ENCODE measurements at places on chromosomes 12 and 14.

DNA sequence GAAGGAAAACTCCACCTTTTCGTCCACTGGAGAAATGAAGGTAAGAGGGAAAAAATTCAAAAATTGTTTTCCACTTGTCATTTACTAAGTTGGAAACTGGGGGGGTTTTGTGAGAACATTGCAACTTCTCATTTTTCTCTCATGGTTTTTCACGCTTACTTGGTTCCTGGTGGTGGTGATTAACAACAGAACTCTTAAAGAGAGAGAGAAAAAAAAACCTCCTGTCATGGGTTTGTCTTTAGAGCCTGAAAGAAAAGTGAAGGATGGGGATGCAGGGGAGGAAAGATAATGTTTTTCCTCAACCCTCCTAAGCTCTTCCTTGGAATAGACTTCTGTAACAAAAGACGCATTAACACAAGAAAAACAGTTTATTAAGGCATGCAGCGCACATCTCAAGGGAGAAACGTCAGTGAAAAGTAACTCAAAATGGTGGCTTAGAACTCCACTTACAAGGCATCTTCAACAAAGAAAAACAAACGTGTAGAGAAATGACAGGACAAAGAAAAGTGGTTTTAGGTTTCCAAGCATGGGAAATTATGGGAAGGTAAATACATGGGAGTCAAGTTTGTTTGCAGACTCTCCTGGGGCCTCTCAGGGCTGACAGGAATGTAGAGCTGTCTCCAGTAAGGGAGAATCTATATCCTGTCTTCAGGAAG, 81.9 kb upstream of the ATF7IP start:
- DNase-seq, result no peak

DNA sequence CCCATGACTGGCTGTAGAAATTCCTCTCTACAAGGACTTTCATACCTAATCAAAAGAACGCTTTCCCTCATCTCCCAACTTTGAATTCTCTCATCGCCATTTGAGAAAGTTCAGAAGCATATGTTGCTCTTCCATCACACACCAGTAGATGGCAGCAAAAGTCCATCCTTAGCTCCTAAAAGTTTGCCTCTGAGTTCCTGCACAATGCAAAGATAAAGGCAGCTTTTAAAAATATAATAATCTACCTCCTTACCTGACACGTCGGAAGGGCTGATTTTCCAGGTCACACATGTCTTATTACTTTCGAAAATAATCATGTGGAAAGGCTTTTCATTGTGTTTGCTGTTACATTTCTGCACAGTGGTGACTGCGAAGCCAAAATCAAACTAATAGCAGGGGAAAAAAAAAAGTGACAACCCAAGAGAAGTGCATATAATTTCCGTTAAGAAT, 456.7 kb upstream of the SEL1L start:
- peak; percentile 52 for DNase-seq

- DNase-seq, result no peak
Observed at GRCh38 chr14:28831126-28831525, 64.5 kb downstream of the FOXG1 start.

- DNase-seq, result no peak
Observed at GRCh38 chr12:104566244-104566993, 109.7 kb downstream of the CHST11 start.

DNA sequence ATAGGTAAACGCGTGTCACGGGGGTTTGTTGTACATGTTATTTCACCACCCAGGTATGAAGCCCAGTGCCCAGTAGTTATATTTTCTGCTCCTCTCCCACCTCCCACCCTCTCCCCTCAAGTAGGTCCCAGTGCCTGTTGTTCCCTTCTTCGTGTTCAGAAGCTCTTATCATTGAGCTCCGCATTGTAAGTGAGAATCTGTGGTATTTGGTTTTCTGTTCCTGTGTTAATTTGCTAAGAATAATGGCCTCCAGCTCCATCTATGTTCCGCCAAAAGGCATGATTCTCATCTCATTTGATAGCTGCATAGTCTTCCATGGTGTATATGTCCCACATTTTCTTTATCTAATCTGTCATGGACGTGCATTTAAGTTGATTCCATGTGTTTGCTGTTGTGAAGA, 6.9 kb upstream of the GPRC5D start:
- no peak for DNase-seq

- no peak for DNase-seq
Observed at GRCh38 chr12:101915841-101916240, 38.5 kb downstream of the DRAM1 start.

DNA sequence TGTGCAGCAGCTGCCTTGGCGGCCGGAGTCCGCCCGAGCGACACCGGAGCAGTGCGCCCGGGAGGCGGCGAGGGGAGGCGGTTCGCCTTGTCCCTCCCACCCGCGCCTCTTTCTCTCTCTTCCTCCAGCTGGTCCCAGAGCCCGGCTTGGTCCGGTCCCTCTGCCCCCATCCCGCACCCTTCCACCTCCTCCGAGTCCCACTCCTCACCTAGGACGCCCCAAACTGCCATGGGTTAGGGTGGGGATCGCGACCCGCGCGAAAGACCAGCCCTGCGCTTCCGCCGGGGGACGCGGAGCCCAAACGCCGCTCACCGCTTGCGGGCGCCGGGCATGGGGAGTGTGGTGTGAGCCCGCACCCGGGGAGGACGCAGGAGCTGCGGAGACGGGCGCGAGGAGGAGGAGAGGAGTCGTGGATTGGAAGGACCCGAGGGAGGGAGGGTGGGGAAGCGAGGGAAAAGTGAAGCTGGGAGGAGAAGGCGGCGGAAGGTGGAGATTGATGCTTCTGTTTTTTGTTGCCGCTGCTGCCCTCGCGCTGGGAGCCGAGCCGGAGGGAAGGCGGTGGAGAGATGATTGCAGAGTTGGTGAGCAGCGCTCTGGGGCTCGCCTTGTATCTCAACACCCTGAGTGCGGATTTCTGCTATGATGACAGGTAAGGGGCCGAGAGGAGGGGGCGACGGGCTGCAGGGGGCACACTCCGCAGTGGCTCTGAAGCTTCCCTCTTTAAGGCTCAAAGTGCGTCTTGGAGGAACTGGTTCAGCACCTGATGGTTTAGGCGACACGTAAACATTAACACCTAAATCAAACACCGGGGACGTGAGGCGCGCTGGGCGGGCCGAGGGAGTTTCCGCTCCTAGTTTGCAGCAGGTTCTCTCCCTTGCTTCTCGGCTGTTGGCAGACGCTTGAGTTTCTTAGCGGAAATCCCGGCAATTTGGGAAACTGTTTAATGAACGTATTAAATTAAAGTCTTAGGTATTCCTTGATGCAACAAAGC, 610 bp downstream of the TMTC2 start:
- DNase-seq, result no peak

- peak; percentile 21 for DNase-seq
Observed at GRCh38 chr14:61513986-61514830, 181.1 kb upstream of the HIF1A start.

- DNase-seq, result no peak
Observed at GRCh38 chr12:43106355-43106754, 445.6 kb downstream of the ADAMTS20 start.

DNA sequence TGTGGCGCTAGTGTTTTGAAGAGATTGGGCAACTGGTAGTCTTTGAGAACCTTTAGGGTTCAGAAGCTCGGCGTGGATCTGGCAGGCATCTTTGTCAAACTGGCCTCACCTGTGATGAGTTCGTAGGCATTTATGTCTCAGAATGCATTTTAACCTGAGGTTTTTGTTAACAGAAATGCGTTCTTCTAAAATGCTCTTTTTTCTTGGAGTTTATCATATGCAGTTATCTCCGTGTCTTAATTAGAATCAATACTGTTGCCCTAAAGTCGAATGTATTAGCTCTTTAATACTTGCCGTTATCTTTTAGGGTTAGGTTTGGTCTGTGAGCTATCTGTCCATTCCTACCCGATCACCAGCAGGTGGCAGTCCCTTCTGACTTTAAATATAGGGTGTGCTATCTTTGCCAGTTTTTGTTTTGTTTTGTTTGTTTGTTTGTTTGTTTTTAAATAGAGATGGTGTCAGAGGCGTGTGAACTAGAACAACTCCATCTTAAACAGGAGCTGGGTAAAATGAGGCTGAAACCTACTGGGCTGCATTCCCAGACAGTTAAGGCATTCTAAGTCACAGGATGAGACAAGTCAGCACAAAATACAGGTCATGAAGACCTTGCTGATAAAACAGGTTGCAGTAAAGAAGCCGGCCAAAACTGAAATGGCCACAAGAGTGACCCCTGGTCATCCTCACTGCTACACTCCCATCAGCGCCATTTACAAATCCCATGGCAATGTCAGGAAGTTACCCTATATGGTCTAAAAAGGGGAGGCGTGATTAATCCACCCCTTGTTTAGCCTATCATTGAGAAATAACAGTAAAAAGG, 1.4 kb downstream of the ATF1 start:
- DNase-seq, result peak; percentile 61

GRCh38 chr12:79673354-79673753, 17.4 kb downstream of the PAWR start:
- no peak for DNase-seq

DNA sequence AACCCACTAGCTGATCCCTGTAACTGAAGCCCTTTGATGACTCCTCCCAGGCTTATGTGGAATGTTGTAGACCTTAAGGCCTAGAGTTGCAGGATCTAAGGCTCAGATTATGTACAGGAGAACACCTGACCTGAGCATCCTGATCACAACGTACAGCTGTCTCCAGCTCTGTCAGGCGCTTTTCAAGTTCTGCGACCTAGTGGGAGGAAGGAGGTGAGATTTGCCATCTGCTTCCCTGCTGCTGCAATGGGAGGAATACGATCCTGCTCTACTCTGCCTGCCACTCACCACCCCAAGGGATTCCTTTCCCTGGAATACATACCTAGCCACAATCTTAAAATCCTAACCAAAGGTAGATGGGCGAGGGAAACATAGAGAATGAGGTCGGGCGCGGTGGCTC, 10.5 kb downstream of the MBD6 start:
- DNase-seq, result no peak

DNA sequence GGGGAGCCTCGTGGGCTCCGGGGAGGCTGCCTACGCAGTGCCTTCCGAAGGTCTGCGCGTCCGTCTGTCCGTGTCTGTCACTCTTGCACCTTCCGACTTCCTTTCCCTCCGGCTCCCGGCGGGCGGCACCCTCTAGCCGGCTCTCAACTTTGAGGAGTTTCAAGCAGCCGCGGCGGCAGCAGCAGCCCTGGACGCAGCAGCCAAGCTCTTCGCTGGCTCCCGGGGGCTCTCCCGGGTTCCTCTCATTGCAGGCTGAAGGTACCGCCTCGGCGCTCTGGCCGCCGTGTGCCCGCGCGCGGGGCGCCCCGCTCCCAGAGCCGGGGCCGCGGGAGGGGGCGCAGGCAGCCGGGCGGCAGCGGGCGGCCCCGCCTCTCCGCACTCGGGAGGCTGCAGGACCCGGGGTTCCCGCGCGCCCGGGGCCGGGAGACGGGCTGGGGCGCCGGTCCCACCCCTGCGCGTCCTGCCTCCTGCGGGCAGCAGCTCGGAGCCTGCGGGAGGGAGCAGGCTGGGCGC, at the start of the genes AMIGO2 and PCED1B:
TSS of gene AMIGO2 (minus strand) at position 492 of the 513 bp plus-strand sequence. CDS start 957 bp downstream, outside the sequence.
TSS of gene PCED1B (plus strand) at position 154 of the 513 bp plus-strand sequence. CDS start 155,443 bp downstream, outside the sequence.
- no peak for DNase-seq

- no peak for DNase-seq
Observed at GRCh38 chr12:112153181-112153892, 28.0 kb downstream of the TRAFD1 start.

GRCh38 chr14:54322246-54322645, 74.6 kb upstream of the CDKN3 start:
- no peak for DNase-seq

DNA sequence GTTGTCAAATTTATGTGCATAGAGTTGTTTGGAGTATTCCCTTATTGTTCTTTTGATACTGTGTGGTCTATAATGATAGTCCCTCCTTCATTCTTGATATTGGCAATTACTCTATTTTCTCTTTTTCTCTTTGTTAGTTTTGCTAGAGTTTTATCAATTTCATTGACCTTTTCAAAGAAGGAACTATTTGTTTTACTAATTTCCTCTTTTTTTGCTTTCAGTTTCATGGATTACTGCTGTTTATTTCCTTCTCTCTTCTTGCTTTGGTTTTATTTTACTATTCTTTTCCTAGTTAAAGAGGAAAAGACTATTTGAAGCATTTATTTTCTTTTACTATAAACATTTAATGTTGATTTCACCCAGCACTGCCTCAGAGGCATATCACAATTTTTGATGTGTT, 250.9 kb upstream of the PELI2 start:
- no peak for DNase-seq

GRCh38 chr14:44783901-44784300, 177.8 kb downstream of the KLHL28 start:
- DNase-seq, result no peak

DNA sequence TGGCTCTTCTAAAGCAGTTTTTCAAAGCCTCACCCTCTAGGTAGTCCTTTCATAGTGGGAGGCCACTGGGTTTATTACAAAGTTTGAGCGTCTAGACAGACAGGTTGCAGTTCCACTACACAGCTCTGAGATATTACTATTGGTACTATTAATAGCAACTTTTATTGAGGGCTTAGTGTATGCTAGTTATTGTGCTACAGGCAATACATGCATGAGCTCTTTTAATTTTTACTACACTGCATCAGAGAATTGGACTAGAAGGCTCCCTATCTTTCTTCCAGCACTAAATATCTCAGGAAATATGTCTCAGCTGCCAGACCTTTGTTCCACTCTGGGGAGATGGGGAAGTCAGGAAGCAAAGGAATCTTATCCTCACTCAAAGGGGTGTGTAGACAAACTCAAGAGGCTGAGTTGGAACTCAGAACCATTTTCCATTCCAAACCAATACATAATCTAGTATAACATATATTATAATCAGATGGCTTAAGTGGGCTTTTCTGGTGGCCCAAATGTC, 161.8 kb upstream of the SLC38A2 start:
- no peak for DNase-seq

GRCh38 chr14:52043690-52044089, 25.2 kb downstream of the NID2 start:
- DNase-seq, result peak; percentile 65

GRCh38 chr14:99508896-99509629, 27.9 kb downstream of the CCNK start:
- DNase-seq, result no peak

GRCh38 chr12:57087691-57088353, 1.1 kb upstream of the NAB2 start:
- peak; percentile 78 for DNase-seq
